ENCODE measurements at places on chromosomes 11 and 22.

DNA sequence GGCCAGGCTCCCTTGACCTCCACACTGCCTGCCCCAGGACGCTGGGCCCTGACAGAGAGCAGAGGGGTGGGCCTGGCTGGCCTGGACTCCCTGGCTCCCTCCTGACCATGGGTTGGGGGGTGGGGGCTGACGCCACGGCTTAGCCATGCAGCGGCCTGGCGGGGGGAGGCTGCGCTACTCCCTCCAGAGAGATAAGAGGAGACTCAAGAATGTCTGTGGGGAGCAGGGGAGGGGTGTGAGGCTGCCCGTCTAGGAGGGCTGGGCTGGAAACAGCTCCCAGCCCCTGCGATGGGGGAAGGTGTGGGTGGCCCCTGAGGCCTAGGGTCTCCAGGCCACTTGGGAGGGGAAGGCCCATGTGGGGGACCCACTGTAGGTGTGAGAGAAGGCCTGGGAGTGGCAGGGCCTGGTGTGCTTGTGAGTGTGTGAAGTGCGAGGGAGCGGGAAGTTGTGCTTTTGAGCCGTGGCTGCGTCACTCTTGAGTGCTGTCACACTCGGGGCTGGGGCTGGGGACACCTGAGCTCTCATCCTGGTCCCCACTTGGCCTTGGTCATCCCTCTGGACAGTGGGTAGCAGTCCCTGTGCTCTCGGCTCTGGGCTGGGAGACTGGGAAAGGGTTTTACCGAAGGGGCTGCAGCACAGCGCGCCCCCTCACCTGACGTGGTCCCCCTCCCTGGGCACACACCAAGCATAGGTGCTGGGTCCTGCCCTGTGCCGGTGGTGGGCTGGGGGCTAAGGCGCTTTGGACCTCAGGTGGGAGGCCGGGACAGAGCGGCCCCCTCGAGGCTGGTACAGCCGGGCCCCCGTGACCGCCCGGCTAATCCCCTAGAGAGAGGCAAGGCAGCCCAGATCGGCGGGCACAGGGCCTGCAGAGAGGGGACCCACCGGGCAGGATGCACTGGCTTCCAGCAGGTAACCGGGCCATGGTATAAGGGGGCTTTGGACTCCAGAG is 2.4 kb downstream of the MYRF start:
- DNase-seq = no peak

DNA sequence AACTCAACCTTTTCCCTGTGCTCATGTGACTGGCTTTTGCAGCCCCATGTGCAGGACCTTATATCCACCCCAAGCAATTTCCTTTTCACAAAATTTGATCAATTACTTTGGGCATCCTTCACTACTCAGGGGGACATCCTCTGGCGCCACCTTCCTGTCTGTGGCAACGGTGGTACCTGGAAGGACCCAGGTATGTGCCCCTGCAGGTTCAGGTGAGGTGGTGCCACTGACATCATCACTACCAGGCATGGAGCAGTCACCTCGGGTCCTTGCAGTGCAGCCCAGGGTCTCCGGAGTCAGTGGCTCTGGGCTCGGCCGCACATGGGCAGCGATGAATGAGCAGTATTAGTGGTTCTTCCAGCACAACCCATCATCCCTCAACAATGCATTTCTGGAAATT is 37.7 kb upstream of the B3GAT1 start:
- no peak for DNase-seq

- DNase-seq = no peak
Measured at GRCh38 chr11:12502046-12502445, 124.7 kb downstream of the PARVA start.

GRCh38 chr11:23976426-23976825 is 520.4 kb upstream of the LUZP2 start:
- DNase-seq = no peak

GRCh38 chr22:29867851-29868250 is 15.1 kb upstream of the MTMR3 start:
- no peak for DNase-seq

- DNase-seq = no peak
Measured at GRCh38 chr22:45868571-45869339, 108.2 kb downstream of the WNT7B start.

DNA sequence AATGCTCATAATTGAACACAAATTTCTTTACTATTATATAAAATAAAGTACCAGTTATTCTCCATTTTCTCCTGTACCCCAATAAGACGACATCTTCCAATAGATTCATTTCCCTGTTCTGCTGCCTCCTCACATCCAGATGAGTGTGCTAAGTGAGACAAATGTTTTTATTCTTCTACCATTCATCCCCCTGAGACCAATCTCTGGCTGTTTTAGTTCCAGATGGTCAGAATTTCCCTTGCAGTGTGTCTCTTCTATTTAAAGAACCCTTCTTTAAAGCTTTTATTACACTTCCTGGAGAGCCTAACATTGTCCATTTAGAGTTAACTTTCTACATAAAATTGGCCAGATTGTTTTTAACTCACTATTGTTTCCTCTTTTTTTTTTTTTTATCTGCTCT is 41.2 kb upstream of the GLYATL1 start:
- DNase-seq = no peak

- no peak for DNase-seq
Measured at GRCh38 chr22:39299829-39300178, 19.6 kb downstream of the RPL3 start.

DNA sequence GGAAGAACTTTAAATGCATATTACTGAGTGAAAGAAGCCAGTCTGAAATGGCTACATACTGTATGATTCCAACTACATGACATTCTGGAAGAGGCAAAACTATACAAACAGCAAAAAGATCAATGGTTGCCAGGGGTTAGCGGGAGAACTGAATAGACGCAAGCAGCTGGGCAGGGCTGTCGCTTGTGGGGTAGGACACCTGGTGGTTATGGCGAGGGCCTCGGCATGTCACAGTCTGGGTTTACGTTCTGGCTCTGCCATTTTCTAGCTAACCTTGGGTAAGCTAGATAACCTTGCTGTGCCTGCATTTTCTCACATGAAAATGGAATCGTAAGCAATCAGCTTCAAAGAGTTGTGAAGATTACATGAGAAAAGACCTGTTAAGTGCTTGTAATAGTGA is 55.2 kb upstream of the SYT13 start:
- no peak for DNase-seq

DNA sequence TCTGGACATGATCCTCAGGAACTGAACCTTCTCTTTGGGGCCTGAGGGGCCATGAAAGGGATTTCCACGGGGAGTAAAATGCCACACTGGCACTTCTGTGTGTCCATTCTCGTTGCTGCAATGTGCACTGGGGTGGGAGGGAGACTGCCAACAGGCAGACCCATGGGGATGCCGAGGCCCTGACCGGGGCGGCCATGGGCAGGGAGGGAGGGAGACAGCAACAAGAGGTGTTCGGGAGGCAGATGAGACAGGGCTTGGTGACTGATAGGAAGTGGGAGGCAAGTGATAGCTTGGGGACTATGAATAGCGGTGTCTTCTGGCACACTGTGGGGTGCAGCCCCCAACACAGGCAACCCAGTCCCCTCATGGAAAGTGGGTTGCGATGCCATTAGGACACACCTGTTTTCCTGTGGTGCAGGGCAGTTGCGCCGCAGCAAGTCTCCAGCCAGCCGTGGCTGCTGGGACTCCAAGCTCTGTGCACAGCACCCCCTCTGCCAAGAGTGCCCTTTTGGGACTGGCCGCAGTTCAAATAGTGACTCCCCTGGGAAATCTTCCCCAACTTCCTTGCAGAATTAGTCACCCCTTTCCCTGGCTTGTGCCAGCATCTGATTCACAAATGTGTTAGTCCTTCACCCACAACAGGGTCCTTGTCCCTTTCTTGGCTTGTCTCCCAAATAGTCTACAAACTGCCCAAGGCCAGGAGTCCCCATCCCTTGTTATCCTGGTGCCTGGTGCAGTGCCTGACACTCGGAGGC is 88.8 kb downstream of the CHST1 start:
- no peak for DNase-seq

DNA sequence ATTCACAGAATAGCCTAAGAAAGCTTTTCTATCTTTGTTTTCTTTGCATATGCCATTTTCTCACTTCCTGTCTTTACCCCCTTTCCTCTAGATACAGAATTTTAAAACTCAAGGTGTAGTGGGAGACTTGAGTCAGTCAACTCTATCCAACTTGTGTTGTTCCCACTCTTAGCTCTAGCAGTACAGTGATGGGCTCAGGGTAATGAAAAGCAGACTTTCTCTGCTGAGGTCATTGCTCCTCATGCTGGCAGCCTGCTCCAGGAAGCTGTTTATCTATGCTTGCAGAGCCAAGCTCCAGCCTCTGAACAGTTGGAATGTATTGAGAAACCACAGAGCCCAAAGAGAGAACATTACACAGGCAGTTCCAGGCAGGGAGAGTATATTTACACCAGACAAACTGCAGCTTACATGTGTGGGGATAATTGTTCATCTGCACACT is 68.1 kb downstream of the CSTPP1 start:
- DNase-seq = no peak
